ENCODE measurements at places on chromosomes 16 and 17.

GRCh38 chr16:19974607-19975006 lies 90.0 kb upstream of the GPRC5B start:
- DNase-seq, result no peak

DNA sequence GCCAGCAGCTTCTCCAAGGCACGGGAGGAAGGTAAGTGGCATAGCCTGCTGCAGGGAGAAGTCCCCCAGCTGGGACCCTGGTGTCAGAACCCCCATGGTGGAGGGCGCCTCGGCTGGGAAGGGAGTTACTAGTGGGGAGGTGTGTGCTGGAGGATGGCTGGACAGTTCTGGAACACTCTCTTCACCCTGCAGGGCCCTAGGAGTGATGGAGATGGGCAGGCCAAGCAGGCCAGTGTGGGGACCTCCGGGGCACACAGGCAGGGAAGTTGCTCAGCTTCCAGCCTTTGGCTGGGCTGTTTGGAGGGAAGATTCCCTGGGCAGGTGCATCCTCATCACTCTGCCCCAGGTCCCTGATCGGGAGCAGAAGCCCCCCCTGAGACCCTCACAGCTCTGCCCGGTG lies 696 bp downstream of the C17orf99 start:
- DNase-seq, result no peak

- no peak for DNase-seq
Measured at GRCh38 chr17:56793957-56794356, 39.8 kb downstream of the C17orf67 start.

DNA sequence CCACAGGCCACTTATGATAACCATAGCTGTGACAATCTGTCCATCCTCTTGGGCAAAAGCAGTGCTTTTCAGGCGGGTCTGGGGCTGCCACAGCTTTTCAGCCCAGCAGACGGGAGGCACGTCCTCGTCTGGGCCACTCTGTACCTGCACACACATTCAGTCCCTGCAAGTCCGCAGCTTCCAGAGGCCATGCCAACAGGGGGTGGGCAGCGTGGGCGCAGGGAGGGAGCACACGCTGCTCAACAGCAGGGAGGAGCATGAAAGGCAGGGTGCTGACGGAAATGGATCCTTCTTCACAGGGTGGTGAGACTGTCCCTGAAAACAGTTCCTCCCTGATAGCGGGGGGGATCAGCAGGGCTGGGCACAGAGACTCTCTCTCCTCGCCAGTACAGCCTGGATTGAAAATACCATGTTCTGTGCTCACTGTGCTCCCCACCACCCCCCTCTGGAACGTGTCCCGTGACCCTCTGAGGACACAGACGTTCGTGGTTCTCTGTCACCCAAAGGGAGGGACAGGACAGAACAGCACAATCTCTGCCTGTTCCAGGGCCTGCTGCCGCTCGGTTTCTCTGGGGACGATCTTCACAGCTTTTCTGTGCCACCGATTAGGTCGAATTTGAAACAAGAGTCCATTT lies 41.7 kb downstream of the PEMT start:
- DNase-seq, result no peak

- no peak for DNase-seq
Measured at GRCh38 chr17:42772945-42773289, 332 bp upstream of the VPS25 start.

- no peak for DNase-seq
Measured at GRCh38 chr17:59760160-59760559, 52.7 kb downstream of the VMP1 start.

GRCh38 chr17:17300624-17301568 lies 2.3 kb upstream of the NT5M start:
- peak; percentile 9 for DNase-seq

GRCh38 chr17:77844681-77845080 lies 113.8 kb upstream of the TNRC6C start:
- no peak for DNase-seq

All from activated T-helper 1 cell treated with anti-CD3 and anti-CD28 coated beads, Interleukin-2, amount 50 U/mL, for 16 hours (primary cell).